T-helper 1 cell (primary cell): ENCODE measurements at places on chromosomes 12 and 14.

DNA sequence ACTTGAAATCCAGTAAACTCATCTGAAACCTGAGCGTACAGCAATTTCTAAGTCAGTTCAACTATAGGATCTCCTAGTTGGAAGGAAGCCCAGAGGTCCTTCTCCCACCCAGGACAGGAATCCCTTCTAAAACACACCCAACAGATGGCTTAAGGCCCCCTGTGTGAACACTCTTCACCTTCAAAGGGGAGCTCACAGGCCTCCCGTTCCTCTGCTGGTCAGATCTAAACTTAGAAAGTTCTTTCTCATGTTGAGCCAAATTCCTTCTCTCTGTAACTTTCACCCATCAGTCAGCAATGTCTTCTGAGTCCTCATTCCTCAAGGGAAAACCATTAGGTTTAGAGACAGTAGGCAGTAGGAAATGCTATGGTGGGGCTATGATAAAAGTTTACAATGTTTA lies 355.2 kb downstream of the PCNX1 start:
- DNase-seq: no peak

GRCh38 chr14:90060965-90061684 lies 669 bp upstream of the KCNK13 start:
- DNase-seq: no peak

DNA sequence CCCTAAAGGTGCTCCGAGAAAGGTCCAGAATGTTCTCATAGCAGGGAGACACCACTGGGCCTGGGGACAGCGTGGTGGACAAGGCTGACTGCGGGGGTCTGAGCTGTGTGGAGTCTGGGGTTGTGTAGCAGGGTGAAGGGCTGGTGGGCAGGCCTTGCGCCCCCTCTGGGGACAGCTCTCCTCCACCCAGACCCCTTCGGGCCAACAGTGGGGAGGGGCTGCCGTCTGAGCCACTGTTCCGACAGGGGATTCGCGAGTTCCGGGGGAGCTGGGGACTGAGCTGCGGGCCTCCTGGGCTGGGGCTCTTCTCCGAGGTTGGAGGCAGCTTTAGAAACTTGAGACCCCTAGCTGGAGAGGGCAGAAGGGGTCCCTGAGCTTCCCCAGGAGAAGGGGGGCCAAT lies 32.1 kb downstream of the NCKAP5L start:
- no peak for DNase-seq

- no peak for DNase-seq
These were observed 9.5 kb downstream of the NDRG2 start for GRCh38 chr14:21015312-21015711.

DNA sequence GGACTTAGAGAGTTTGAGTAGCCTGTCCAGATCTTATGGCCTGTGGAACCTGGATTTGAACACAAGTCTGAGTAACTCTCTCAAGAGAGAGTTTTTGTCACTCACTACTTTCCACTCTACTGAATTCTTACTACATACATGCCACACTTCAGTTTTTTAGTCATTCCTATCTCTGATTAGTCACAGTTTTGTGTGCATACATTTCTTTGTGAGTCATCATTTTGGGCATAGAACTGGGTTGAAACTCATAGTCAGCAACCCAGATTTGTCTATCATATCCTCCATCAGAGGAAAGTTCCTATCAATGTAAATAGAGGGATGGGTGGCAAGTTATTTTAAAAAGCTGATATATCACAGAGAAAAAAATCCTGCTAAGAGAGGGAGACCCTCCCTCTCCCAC lies 42.9 kb downstream of the FLRT2 start:
- DNase-seq: no peak

DNA sequence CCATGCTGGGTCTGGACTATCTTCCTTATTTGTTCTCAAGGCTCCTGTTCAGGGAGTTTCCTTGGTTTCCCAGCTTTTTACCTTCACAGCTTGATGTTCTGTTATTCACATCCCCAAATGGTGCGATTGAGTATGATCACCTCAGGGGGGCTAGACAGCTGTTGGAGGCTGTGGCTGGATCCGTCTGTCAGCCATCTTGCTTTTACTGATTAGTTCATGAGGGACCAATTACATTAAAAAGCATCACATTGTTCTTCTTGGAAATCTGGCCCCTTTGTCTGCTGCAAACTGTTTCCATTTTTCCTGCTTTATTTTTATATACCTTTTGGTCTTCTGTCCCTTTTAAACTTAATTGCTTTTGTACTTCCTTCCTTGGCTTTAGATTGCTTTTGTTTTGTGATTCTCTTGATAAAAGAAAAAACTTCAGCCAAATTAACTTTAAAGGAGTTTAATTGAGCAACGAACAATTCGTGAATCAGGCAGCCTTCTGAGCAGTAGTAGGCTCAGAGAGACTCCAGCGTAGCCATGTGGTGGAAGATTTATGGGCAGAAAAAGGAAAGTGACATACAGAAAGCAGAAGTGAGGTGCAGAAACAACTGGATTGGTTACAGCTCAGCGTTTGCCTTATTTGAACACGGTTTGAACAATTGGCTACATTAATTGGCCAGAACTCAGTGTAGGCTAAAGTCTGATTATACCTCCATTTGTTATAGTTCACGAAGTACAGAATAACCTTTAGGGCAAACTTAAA lies 208.7 kb downstream of the AEBP2 start:
- no peak for DNase-seq

GRCh38 chr12:121038861-121039668 lies at the start of gene OASL:
TSS of gene OASL (minus strand) at chr12:121039246. CDS start at chr12:121038971, 275 bp downstream.
- DNase-seq: peak; percentile 63

DNA sequence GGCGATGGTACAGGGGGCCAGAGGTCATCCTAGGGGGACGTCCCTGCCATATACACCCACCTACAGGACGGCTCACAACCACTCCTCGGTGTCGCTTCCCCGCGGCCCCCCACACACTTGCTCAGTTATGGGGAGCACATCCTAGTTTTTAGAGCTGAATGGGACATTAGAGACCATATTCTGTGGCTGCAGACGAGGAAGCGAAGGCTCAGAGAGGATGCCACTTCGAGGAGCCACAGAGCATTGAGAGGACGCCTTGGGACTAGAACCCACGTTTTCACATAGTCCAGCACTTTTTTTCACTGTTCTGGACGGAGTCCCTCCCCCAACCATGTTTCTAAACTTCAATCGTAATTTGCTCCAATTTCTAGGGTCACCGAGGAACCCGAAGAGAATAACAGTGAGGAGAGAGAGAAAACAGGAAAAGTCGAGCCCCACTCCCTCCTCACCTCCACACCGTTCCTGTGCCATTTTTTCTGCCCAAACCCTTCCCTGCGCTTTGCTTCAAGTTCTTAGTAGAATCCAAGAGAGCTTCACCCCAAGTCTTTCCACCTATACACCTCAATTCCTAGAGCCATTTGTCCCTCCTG lies 641 bp upstream of the ASCL1 start:
- DNase-seq: no peak

DNA sequence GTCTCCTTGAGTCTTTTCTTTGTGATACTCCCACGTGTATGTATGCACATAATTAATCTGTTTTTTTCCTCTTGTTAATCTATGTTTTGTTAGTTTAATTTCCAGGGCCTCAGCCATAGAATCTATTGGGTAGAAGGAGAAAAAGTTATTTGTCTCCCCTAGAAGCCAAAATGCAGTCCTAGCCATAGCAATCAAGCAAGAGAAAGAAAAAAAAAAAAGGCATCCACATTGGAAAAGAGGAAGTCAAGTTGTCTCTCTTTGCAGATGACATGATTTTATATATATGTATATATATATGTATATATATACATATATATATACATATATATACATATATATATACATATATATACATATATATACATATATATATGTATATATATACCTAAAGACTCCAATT lies 25.4 kb upstream of the ETV6 start:
- no peak for DNase-seq

GRCh38 chr14:103521438-103521950 lies 1.1 kb downstream of the CKB start:
- no peak for DNase-seq

GRCh38 chr14:56664811-56665421 lies 85.3 kb downstream of the TMEM260 start:
- DNase-seq: no peak

- no peak for DNase-seq
These were observed 168.0 kb downstream of the RAD51B start for GRCh38 chr14:67987606-67988005.

DNA sequence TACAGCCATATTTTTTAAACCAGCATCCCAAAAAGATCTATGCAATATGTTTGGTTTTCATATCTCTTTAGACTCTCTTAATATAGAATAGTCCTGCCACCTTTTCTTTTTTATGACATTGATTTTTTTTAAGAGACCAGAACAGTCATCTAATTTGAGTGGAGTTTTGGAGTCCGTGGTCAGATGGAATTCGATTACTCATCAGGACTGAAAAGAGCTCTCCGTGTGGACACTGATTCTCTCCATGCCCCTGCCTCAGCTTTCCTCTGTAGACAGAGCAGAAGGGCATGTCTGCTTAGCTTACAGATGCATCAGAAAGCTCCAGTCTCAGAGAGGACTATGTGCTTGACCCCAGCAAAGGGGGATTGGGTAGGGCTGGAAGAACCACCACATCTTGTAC lies 27.8 kb downstream of the SMCO2 start:
- no peak for DNase-seq

GRCh38 chr14:61281186-61281947 lies at the start of gene TMEM30B:
TSS of gene TMEM30B (minus strand) at chr14:61281338. CDS start at chr14:61281147, 191 bp downstream.
- no peak for DNase-seq

- DNase-seq: no peak
These were observed 63.4 kb downstream of the ANO2 start for GRCh38 chr12:5881666-5882065.

DNA sequence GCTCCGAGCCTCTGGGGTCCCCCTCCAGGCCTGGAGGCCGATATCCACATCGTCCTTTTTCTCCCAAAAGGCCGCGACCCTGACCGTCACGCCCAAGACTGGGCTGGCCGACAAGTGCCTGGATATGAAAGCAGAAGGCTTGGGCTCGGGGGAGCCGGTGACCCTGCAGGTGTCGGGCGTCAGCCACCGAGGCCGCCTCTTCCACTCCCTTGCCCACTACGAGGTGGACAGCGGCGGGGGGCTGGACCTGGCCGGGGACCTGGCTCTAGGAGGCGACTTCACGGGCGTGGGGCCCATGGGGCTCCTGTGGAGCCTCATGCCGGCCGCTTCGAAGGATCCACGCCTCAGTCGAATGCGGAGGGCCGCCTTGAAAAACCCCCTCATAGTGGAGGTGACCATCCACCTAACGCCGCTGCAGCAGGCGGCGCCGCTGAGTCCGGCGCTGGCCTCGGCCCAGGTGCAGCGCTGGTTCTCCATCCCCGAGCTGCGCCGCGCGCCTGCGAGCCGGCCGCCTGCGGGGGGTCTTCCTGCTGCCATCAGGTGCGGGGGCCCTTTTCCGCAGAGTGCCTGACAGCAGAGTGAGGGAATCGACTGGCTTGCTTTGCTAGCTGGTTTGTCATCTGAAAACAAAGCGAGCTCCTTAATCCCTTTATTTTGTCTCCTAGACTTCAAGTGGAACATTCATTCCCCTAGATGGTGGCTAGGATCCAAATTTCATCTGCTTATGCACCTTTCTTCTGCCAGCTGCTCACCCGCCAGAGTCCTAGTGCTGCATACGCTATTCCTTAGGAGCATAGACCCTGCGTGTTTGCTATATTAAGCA lies 10.6 kb upstream of the DNAL1 start:
- DNase-seq: no peak

- DNase-seq: no peak
These were observed 257.5 kb upstream of the HMGA2 start for GRCh38 chr12:65566751-65567150.

DNA sequence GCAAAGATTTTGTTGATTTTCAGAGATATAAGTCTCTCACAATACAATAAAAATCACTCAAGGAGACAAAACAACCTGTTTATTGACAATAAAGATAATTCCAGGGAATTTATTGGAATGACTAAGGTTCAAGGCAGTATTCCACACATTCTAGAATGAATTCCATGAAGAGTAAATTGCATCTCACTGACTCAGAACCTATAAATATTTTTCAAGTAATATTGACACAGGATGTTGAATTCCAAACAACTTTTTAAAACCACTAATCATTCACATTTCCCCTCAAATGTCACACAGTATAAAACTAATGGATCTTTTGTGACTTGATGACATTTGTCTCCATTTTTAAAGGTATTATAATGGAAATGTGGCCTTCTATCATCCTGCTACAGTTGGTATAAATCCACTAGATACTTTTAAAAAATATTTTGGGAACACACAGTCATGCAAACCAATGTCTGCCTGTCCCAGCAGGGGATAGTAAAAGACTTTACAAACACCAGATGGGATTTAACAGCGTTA lies 42.1 kb upstream of the LGR5 start:
- no peak for DNase-seq

- no peak for DNase-seq
These were observed 259.9 kb upstream of the GARIN6 start for GRCh38 chr12:99387661-99388060.

- no peak for DNase-seq
These were observed 119.0 kb upstream of the ATP2B1 start for GRCh38 chr12:89827592-89827991.

DNA sequence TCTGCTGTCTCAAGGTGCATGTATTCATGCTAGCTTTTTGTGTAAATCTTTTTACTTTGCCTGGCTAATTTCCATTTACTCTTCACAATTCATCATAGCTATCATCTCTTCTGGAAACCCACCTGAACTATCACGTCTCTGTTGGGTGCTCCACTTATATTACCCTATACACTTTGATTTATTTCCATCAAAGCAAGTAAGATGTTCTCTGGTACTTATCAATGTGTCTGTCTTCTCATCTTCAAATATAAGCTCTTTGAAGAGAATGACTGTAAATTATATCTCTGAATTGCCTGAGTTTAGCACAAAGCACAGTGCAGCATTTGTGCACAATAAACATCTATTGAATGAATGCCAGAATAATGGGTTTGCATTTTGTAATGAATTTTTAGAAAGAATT lies 1129.7 kb downstream of the LRFN5 start:
- no peak for DNase-seq

DNA sequence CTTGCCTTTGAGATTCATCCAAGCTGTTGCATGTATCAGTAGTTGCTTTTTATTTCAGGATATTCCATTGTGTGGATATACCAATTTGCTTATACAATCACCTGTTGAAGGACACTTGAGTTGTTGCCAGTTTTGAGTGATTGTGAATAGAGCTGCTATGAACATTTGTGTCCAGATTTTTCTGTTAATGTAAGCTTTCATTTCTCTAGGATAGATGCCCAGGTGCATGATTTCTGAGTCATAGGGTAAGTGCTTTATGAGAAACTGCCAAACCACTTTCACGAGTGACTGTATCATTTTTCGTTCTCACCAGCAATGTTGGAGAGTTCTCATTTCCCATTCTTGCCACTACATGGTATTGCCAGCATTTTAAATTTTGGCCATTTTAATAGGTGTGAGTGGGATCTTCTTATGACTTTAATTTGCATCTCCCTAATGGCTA lies 434.6 kb upstream of the RGS6 start:
- no peak for DNase-seq

GRCh38 chr14:25526290-25526689 lies 476.3 kb upstream of the STXBP6 start:
- DNase-seq: no peak

- DNase-seq: no peak
These were observed 2.9 kb downstream of the SLC15A4 start for GRCh38 chr12:128820723-128821432.

GRCh38 chr14:95069018-95069417 lies 88.3 kb downstream of the DICER1 start:
- no peak for DNase-seq
